Kidney epithelial cell (primary cell): ENCODE measurements at places on chromosomes 4 and X.

GRCh38 chr4:48024522-48024921, 8.0 kb downstream of the NIPAL1 start:
- no peak for DNase-seq

- peak; percentile 12 for DNase-seq
Measured at GRCh38 chr4:137819964-137820383, 287.7 kb upstream of the PCDH18 start.

DNA sequence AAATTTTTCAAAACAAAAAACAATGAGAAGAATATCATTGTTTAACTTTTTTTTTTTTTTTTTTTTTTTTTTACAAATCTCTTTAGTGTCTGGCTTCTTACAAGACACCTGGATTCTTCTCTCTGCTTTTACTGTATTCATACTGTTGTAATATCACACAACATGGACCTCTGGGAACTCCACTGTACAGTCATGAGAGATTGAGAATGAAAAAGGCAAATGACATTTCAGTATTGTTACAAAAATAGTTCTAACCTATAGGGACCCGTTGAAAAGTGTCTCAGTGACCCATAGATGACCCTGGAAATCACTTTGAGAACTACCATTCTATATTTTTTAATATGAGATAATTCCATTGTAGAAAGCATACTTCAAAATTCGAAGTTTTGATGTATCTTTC, 124.4 kb downstream of the SLIT2 start:
- no peak for DNase-seq

DNA sequence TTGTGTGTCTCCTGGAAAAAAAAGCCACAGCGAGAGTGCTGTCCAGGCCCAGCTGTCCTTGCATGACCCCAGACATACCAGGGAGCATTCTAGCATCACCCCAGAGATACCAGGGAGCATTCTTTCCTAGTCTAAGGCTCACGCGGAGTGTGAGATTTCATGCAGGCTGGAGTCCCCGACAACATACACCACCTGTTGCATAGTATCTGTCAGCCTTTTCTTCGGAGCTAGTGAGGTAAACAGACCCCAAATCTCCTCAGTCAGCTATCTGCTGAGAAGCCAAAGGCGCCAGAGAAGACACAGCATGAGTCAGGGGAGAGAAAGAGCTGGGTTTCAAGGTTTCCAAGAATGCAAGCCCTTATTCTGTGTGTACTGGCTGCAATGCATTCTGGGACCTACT, 23.1 kb upstream of the ZXDA start:
- no peak for DNase-seq

DNA sequence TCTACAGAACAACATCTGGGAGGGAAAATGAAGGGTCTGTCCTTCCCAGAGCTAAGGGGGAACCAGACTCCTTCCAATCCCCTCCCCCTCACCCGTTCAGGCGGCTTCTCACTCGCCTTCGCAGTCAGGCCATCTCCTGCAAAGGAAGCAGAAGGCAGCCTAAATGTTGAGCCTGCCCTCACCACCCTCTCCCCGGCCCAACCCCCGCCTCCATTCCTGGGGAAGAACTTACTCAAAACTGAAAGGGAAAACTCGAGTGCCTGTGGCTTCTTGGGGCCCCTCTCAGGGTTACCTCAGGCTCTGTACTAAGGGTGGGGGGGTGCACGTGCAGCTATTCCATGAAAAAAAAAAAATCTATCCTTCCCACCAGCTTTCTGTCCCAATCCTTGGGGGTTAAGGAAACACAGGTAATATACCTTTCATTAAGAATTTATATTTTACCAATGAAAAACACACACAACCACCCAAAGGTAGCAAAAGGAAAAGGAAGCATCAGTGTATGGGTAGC, 2.4 kb downstream of the ZMYM3 start:
- no peak for DNase-seq

GRCh38 chr4:1880332-1880731, 9.1 kb downstream of the NSD2 start:
- DNase-seq = no peak

DNA sequence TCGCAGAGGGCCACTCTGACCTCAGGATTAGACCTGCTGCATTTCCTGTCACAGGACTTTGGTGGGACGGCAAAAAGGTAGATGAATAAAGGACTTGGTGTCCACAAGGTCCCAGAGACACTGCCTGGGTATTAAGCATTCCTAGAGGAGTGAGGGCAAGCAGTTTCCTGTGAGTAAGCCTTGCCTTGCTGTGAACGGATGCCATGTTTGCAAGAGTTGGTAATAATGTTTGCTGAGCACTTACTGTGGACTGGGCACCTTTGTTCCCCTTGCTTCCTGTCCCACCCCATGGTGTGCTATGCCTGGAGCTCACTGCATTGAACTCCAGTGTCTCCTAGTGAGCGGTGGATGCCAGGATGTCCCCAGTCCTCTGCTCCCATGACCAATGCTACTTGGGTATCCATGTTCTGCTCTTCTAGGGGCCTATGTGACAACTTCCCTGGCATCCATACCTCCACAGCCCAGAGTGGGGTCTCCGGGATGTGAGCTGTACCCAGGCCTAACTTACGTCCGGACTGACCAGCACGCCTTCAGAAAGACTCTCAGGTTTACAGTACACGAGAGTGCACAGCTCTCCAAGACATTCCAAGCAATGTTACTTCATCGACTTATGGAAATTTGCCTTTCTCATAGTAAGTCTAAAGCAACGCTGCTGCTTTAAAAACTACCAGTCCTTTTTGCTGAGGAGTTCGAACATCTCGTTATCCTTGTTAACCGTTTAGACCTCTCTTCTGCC, 95.5 kb upstream of the MSX1 start:
- DNase-seq = no peak

- DNase-seq = no peak
Measured at GRCh38 chr4:76420762-76421581, at the start of gene CCDC158. Gene CCDC158 (minus strand): TSS chr4:76421141. CDS start chr4:76403207, 17,934 bp downstream.

- DNase-seq = no peak
Measured at GRCh38 chr4:101696276-101697010, 94.1 kb upstream of the BANK1 start.

- no peak for DNase-seq
Measured at GRCh38 chr4:150231107-150231770, 153.0 kb downstream of the DCLK2 start.

- no peak for DNase-seq
Measured at GRCh38 chr4:148182230-148182911, 259.8 kb downstream of the NR3C2 start.

- DNase-seq = no peak
Measured at GRCh38 chrX:96710031-96710430, 25.4 kb downstream of the DIAPH2 start.

DNA sequence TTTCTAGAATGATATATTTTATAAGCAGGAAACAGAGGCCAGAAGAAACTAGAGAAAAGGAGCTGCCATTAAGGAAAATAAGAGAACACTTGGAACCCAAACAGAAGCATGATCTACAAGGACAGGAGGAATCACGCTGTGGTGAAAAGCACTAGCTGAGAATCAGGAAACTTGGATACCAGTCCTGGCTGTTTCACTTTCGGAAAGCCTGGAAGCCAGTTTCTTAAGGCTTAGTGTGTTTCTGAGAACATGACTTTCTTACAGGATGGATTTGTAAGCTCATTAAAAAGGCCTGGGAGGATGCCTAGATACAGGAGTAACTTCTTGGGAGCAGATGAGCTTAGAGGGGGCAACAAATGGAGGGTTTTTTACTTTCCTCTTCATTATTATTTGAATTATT, 36.9 kb downstream of the TLL1 start:
- no peak for DNase-seq

DNA sequence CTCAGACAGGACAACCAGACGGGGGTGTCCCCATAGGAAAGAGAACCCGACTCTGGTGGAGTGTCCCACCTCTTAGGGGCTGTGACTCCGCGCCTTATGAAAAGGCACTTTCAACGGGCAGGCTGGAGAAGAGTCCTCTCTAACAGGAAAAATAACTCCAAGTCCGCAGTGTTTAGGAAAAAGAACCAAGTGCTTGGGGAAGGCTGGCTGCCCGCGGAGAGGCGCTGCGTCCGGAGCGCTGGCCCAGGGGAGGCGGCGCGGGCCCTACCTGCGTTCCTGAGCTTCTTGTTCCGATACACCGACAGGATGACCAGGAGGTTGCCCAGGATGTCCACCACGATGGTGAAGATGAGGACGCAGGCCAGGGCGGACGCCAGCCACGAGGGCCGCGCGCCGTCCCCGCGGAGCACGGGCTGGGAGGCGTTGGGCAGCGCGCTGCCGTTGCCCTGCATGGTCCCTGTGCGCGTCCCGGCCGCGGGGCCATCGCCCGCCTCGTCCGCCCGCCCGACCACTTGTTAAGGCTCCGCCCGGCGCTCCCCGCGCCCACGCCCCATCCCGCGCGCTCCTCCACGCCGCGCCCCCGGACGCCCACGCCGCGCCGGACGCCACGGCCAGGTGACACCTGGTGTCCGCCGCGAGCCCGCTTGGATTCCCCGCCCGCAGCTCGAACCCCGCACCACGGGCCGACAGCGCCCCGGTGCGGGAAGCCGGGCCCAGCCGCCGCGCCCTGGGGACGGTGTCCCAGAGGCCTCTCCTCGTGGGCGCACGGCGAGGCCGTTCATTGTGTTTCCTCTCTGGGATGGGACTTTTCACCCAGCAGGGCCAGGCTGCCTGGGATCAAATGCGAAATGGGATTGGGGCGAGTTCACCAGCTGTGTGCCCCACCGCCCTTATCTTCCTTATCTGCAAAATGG, at the start of gene MTNR1A:
Gene MTNR1A (minus strand): TSS at position 654 of the 914 bp plus-strand sequence. CDS start 202 bp downstream, at position 452.
- no peak for DNase-seq

DNA sequence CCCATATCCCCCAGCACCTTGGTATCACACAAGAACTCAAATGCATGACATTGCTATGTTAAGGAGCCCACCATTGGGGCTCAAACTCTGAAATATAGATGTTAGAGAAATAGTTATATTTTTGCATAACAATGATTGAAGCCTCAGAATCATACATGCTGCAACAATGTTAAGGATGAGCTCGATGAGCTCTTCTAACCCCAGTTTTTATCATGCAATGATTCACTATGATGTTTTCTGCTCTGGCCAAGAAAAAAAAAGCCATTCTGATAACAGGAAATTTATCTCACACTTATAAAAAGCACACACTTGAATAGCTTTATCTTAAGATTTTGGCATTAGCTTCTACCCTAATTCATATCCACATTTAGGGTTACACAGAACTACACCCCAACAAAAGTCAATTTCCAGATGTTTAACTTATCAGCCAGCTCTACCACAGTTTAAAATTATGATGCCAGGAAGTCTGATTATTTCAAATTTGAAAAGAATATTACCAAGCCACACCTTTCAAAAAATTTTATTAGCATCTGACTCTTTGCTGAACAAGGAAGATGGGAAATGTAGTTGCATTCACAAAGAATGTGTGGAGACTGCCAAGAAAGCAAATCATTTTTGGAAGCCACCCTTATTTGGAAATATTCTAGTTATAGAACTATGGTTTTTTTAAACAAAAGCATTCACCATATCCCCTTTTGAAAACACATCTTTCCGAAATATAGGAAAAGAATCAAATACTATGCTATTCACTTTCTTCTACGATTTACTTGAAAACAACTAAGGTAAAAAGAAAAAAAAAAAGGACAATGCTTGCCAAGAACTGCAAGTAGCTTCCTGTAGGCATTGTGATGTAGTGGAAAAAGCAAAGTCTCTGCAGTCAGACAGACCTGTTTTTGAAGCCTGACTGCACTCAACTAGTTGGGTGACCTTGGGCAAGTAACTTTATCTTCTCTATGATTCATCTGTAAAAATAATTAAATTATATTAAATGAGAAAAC, 100.8 kb upstream of the PLS3 start:
- no peak for DNase-seq

GRCh38 chr4:5798462-5798861, 87.5 kb downstream of the EVC start:
- no peak for DNase-seq

DNA sequence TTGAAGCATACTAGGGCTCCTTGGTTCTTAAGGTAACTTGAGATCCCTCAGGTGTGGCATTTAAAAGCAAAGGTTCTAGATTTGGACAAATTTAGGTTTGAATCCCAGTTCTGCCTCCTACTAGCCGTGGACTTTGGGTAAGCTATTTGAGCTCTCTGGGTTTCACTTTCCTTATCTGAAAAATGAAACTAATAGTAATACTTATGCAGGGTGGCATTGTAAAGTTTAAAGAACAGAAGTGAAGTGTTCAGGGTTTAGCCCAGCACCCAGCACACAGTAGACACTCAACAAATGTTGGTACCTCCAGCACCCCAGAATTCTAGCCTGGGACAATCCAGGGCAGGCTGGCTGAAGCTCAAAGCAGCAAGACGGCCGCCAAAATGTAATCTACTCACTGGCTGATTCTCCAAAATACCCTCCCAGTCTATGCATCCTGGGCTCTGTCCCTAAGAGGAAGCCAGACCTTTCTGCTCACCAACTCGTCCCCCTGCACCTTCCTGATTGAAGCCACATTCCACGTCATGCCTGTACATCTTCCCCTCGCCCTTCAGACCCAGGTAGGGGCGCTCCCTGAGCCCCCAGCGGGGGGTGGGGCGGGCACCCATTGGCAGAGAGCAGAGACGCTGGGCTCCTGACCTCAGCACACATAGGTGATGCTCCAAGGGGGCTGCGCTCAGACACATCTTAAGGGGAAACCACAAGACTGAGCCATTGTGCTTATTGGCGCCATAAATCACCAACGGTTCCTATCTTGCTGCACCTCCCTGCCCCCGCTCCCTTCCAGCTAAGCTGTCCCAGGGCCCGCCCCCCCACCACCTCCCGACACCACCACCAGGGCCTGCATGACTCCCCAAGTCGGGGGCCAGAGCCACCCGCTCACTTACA, 160.6 kb downstream of the BCOR start:
- DNase-seq = no peak

- no peak for DNase-seq
Measured at GRCh38 chrX:124679199-124679598, 332.8 kb downstream of the SH2D1A start.

GRCh38 chr4:22487328-22487727, 28.5 kb downstream of the ADGRA3 start:
- no peak for DNase-seq

DNA sequence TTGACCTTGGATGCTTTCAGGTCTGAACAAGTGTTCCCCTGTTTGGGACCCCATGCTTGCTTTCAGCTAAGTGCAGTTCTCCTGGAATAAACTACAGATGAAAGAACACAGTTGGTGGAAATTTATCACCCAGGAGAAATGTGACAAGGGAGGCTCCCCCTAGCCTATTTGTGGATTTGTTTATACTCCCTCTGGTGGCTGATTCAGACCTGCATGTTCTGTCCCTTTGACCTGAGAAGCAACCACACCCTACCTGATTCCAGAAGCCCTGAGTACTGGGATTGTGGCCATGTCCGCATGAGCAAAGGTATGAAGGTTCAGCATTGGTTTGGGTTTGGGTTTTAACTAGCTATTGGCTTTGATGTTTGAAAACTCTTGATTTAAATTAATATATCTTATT, 440.9 kb downstream of the MID1IP1 start:
- DNase-seq = no peak

GRCh38 chr4:16860516-16860915, 37.9 kb downstream of the LDB2 start:
- DNase-seq = no peak
